ENCODE measurements at places on chromosomes 1 and 21.

- DNase-seq = no peak
These were observed 28.4 kb downstream of the TRIM11 start for GRCh38 chr1:228378090-228378872.

DNA sequence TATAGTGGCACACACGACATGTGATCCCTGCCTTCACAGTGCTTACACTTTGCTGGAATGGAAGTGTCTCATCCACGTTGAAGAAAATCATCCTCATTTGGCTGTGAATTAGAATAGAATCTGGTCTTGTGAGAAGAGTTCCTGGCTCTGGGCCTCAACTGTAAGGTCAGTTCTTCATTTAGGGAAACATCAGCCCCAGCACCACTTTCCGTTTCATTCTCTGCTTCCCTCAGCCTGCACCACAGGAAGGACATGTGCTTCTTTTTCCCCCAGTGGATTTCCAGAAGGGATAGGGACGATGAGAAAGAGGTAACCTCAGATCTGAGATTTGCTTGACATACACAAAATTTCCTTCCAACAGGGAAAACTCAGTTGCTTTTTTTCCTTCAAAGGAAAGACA lies 3.7 kb upstream of the ALX3 start:
- no peak for DNase-seq

GRCh38 chr1:52672946-52673345 lies 25.2 kb downstream of the COA7 start:
- DNase-seq = no peak

- DNase-seq = no peak
These were observed 14.3 kb downstream of the PROK1 start for GRCh38 chr1:110465038-110465813.

DNA sequence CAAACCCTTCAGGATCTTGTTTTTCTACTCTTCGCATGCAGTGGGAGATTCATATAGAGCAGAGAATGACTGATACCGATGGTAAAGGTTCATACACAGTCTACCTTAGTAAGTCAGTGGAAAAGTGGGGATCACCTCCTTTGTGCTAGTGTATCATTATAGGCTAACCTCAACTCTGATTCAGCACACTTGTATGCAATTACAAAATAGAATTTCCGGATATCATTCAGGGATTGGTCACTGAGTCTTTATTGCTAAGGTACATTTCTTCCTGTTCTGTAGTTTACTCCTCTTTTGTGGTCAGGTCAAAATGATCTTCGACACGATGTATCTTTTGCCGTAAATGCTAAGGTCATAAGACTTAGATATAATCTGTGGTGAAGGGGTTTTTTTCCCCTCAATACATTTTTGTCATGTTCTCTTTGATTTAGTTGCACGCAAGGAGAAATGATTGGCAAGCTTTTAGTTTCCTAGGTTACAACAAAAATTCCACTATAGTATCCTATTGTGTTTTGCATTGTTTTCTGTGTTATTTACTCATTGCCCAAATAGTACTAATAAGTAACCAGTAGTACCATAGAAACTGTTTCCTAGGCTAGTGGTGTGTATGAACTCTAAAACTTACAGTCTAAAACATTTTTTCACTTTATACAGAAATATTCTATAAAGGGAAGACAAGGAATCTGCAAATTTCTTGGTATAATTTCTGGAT lies 35.7 kb upstream of the PLA2G4A start:
- no peak for DNase-seq

- DNase-seq = no peak
These were observed 109.1 kb downstream of the SLC45A1 start for GRCh38 chr1:8426996-8427395.

DNA sequence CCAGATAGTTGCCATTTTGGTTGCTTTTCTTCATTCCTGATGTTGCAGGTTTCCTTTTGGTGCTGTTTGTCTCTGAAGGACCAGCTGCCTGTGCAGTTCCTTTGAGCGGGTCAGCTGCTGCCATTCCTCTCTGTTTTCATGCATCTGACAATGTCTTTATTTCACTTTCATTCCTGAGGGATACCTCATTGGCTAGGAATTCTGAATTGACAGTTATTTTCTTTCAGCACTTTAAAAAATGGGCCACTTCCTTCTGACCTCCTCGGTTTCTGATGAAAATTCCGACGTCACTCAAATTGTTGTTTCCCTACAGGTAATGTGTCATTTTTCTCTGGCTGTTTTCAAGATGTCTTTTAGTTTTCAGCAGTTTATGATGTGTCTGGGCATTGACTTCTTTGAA lies 24.8 kb downstream of the CCSAP start:
- no peak for DNase-seq

- DNase-seq = no peak
These were observed 5.4 kb upstream of the NTNG1 start for GRCh38 chr1:107135463-107135862.

- no peak for DNase-seq
These were observed 51.6 kb upstream of the NEK7 start for GRCh38 chr1:198105185-198105584.

DNA sequence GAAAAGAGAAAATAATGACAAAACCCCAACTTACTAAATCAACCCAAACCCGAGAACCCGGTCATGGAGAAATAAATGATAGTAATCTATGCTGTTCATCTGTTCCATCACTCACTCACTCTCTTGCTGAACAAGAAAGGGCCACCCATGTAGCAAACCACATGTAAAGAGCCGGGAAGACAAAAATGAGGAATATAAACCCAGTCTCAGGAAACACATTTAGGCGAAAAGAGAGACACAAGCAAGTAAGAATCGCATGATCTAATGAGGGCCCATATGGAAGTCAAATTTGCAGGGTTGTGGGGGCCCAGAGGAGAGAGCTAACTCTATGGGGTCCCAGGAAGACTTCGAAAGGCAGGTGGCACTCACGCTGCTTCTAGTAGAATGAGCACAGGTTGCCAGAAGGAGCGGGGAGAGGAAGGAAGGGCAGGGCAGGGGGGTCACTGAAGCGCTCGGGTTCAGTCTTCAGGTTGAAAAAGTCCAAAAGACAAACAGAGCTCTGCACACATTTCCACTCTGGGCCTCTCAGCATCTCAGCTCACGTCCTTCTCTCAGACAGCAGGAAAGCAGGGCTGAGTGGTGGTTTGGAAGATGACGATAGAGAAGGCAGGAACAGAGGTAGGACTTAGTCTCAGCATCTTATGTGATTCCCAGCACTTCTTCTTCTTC lies 142.9 kb upstream of the KRTAP19-8 start:
- no peak for DNase-seq

DNA sequence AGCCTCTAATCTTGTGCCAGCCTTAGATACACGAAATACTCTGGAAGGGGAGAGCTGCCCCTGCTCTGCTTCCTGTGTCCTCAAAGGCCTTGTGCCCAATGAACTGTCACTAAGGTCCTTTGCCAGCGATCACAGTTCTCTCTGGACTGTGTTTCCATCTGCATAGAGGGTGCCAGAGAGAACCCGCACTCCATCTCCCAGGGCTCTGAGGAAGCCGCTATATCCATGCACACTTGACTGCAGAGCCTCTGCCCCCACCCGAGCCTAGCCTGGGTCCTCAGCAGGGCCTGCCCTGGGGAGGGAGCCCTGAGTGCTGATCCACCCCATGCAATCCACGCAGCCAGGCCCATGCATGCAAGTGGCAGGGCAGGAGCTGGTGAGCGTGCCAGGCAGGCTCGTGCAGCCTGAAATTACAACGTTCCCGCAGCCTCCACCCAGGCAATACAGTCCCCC lies 30.6 kb upstream of the KIF21B start:
- no peak for DNase-seq

- no peak for DNase-seq
These were observed 383.0 kb downstream of the SETD4 start for GRCh38 chr21:35677298-35677841.

DNA sequence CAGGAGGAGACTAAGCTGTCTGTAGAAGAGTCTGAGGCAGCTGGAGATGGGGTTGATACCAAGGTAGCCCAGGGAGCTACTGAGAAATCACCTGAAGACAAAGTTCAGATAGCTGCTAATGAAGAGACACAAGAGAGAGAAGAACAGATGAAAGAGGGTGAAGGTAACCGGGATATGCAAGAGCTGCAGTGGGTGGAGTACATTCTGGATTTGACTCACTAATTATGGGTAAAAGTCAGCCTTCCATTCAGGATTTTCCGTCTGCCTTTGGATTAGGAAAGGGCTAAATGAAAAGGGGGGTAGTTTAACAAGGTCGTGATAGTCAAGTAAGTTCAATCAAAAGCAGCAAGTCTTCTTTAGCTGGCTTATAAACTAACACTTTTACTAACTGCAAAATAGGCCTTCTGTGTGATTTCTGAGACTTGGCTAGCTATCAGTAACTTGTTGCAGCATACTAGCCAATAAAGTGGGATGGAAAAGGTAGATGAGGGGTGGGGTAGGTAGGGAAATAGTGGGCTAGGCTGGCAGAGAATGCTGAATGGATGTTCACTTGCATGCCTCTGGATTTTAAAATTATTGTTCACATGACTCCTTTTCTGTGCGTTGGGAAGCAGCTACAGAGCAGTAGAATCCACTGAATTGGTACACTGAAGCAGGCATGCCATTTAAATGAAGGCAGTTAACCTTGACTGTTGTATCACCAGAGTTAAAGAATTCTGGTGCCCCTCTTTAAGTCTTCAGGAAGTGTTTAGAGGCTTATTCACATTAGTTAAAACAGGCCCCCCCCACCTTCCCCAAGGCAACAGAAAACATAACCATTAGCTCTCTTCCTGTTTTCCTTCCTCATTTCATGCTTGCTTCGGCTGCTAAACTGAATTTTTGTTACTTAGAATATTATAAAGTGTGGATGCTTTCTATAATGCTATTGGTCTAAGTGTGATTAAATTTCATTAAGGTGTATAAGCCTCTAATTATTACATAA lies 15.4 kb downstream of the CCDC17 start:
- no peak for DNase-seq

GRCh38 chr1:204072931-204073836 lies at the start of gene SOX13:
SOX13 (plus strand) TSS chr1:204073115; CDS start chr1:204112916, 39,801 bp downstream.
- DNase-seq = no peak

DNA sequence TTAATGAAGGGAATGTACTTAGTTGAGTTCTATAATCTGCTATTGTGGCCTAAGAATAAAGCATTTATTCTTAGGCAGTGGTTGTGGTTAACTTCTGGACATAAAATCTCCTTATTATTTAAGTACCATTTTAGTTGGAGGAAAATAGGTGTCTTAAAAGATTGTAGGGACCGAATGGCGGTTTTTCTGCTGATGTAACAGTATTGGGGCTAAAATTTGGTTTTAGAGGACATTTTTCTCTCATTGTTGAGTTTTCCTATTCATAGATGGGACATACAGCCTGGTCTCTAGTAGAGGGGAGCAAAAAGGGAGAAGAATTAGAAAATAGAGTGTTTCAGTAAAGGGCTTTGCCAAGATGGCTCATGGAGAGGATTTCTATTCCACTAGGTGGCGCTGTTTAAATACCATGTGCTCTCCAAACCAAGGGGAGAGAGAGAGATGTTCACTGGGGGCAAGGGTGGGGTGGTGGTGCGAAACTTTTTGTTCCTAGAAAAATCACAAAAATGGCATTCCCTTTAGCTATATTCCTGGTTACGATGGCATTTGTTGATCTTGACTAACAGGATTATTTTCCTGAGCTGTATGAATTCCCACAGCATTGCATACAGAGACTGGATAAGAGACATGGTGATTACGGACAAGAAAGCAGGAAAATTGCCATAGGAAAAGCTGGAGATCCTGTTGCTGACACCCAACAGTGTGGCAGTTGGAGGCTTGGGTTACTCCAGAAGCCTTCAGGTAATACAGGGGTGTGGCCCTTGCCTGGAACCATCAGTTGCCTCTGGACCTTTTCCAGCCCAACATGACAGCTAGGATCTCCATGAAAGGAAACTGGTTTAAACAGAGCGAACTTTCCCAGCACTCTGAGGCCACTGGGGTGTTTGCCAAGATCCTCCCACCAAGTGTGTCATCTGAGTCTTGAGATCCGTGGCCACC lies 18.2 kb upstream of the FCGR2A start:
- peak; percentile 18 for DNase-seq

GRCh38 chr1:207984831-207985572 lies 74.1 kb upstream of the CD34 start:
- DNase-seq = no peak

- no peak for DNase-seq
These were observed 16.9 kb upstream of the PARS2 start for GRCh38 chr1:54781023-54781723.

GRCh38 chr1:46094471-46095005 lies 37.9 kb downstream of the PIK3R3 start:
- DNase-seq = no peak

DNA sequence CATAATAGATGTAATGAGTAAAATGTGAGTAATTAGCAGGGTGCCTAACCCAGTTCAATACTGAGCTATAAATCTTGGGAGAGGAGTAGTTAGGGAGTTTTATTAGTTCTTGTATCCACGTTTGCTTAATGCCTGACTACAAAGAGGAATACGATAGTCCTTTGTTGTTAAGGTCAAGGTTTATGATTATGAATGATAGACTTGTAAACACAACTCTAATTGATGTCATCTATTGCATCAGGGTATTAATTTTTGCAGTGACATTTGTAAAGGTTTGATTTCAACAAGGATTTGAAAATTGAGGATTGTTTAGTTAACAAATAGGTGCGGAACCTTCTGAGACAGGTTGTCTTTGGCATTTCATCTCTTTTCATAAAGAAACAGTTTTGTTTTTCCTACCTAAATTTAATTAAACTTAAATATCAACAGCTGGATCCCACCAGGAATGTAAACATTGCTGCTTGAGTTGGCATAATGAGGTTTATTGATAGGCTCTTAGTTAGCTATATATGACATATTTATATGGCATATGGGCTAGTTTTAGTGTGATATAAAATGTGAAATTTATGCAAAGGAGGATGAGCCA lies 9.7 kb downstream of the SOAT1 start:
- DNase-seq = no peak

- DNase-seq = no peak
These were observed 20.8 kb upstream of the LRRC3 start for GRCh38 chr21:44434568-44434925.
